NCI-H345 (cell line): ENCODE measurements at places on chromosomes 4 and X.

DNA sequence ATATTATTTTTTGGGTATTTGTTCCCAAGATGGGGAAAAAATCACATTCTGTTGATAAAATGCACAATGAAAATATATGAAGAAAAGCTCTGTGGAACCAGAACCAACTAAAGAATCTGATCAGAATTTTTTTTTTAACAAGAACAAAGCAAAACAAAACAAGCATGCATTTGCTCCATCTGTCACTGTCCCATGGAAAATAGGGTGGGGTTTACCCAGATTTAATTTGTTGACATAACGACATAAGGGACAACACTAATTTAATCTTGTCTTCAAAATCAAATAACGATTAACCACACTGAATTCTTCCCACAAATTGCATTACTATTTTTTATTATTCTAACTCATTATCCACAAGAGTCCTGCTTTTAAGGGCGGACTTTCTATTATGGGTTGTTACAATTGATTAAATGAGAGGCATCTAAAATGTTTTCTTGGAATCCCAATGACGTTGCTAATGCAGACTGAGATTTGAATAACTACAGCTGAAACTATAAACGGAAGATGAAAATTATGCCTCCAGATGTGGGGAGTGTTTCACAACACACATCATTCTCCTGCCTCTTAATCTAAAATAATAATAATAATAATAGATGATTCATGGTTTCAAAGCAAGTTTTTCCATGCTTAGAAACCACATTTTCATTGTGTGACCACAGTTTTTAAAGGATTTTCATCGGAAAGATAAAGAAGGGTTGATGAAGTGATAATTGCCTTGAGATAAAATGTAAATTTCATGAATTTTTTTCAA, 307.0 kb upstream of the CPEB2 start:
- DNase-seq, result no peak

DNA sequence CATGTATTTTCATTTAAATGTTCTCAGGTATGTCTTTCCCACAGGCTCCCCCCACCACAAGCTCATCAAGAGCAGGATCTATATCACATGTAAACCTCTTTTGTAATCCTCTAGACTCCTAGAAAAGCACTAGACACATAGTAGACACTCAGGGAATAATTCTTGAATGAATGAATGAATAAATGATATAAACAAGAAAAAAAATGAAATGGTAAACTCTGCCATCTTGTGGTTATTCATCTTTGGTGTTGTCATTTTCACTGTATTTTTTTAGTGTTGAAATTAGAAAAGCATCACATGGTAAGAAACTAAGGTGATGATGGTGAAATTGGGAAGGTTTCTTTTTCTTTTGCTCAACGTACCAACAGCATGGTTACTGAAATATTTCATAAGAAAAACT, 34.2 kb upstream of the C1GALT1C1 start:
- no peak for DNase-seq

DNA sequence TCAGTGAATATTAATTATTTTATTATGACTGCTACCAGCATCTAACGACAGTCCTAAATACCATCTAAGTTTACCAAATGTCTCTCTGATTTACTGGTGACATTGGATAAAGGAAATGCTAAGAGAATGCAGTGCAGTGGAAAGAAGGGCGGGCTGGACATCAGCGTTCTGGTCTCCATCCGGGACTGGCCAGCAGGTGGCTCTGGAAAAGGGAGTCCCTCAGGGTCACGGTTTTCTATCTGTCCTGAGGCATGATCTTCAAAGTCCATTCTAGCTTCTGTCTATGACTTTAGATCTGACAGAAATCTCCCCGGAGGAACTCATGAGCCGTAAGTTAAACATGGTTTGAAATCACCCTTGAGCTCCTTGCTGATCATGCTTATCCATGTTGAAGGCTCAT, 3.3 kb downstream of the TRIM2 start:
- no peak for DNase-seq

- no peak for DNase-seq
These were observed 263.2 kb downstream of the PDHA2 start for GRCh38 chr4:96103086-96103485.

DNA sequence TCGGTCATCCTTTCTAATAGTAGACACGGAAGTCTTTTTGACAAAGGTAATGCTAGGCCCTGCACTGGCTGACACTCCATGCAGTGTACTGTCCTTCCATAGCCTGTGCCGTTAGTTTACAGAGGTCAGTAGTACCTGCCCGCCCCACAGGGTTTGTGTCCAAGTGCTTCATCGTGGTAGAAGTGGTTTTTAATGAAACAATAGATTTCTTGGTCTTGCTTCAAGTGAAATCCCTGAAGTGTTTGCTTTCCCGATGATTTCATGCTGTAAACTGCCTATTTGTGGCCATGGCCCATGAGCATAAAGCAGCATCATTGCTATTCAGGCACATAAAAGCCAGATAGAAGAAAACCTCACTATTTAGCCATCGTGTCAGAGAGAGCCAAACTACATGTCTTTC, 139.3 kb downstream of the GPR143 start:
- DNase-seq, result peak; percentile 43

GRCh38 chrX:108811891-108812290, 75.5 kb upstream of the IRS4 start:
- no peak for DNase-seq

DNA sequence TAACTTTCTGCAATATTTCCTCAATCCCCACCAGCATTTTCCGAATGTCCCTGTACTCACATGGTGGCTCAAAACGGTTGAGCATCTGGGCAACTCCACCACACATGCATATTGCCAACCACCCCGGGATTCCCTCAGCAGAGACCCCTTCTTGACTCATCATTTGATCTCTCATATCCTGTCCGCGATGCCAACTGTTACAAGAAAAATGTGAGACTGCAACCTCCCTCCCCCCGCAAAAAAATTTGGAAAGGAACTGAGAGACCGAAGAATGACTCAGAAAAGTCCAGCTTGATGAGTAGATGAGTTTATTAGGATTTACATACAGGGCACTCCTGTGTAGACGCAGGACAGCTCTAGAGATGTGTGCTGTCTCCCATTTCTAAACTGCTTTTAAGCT, 561.4 kb downstream of the ZIC3 start:
- no peak for DNase-seq

DNA sequence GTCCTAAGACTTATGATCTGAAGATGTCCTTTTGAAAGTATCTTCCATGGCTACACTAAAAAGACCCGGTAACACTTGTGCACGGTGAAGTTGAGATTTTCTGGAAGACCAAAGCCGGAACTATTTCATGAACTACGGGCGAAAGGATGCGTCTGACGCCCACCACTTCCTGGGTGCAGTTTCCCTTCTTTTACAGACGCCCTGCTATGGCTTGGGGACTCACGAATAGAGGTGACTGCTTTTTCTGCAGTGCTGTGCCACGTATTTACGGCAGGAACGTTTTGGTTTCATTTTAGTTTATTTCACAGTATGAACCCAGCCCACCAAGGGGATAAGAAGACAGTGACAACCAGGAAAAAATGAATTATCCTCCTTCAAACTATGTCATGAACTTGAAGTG, 180.4 kb downstream of the AFAP1 start:
- no peak for DNase-seq

DNA sequence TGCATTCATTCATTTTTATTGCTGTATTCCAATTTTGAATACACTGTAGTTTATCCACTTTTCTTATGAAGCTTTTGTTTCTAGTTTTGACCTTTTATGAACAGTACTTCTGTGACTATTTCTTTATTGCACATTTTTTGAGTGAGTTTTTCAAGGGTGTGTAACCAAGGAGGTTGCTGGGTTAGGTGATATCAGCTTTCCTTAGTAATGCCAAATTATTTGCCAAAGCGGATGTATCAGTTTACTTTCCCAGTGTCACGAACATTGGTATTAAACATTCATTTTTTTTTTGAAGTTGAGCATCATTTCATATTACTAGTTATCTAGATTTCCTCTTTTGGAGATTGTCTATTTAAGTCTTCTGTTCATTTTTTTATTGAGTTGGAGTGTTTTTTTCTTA, 32.9 kb downstream of the STIM2 start:
- DNase-seq, result no peak

DNA sequence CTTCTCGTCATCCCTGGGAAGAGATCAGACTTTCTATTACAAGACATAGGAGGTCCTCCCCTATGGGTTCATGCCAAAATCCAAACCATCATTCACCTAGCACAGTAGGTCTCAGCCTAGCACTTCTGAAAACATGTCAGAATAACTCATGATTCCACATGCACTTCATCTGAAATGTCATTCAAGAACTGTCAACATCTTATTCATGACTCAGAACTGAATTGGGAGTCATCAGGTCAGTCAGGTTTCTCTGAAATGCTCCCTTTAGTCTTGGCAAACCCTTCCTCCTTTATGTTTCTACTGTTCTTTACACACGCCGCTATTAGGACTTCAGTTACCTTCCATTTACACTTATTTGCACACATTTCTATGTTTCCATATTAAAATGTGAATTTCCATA, 67.2 kb downstream of the ANTXR2 start:
- DNase-seq, result no peak

- DNase-seq, result no peak
These were observed 257.4 kb downstream of the CFAP299 start for GRCh38 chr4:80592950-80593349.

DNA sequence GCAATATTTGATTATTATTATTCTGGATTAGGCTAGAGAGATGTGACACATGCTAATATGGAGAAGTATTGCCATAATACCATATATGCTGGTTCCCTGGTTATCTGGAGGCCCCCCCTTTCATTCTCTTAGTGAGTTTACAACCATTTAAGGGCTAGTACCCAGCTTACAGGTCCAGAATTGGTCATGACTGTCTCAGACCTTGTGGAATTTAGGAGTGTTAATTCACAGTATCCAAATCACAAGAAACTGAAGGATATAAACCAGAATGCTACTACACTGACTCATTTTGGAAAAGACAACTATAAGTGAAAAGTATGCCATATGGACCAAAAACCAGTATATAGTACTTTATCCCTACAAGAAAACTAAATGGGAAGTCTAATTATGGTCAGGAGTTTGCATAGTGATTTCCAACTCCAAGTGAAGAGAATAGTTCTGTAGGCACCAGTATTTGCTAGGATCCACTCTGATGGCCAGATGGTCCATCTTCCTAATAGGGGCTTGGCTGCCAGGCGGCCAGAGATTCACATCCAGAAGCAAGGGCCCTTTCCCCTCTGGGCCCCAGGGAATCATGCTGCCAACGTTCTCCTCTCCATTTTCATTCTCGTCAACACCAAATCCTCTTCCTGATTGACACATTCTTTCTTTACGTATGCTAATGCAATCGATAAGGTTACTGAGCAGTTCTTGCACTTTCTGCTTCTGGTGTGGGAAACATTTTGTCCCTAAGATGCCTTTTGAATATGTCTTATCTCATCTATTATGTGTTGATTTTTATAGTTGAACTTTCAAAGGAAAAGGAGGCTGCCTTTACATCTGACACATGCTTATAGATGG, 123.6 kb downstream of the SHROOM3 start:
- DNase-seq, result no peak

DNA sequence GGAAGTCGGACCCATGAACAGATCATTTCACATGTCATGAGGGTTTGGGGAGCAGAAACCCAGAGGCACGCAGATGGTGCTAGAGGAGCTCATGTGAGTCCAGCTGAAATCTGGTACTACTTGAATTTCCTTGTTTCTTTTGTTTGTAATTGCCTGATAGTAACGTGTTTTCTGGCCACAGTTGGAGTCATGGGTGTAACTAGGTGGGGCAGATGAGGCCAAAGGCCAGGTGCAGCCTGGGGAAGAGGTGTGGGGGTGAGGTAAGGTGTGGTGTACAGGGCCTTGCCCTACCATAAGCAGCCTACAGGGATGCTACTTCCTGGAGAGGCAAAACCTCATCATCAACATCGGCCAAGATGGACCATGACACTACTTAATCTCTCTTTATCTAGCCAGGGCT, 271.4 kb downstream of the PTTG2 start:
- no peak for DNase-seq

- no peak for DNase-seq
These were observed 43.1 kb downstream of the GASK1B start for GRCh38 chr4:158129694-158130093.

DNA sequence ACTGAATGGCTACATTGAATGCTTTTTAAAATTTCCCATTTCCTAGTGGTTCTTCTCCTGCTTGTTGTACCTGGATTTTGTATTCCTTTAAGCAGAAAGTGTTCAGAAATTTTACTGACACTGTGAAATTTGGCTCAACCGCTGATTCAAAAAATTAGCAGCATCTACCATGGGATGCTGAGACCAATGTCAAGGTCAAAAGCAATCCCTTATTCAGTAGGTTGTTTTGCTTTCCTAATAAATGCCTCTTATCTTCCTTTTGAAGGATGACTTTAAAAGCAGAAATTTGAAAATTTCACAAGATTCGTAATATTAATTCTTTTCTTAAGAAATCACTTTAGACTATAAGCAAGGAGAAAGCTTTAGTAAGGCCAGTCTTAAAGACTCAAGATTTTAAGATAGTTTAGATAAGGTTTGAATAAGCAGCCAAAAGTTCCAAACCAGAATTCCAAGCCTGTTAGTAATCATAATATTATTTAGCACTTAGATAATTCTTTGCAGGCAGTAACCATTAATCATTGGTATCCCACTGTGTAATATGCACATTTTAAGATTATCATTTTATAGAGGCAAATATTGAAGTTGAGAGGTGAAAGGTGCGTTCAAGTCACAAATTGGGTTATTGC, 508.8 kb downstream of the ANKRD50 start:
- no peak for DNase-seq

DNA sequence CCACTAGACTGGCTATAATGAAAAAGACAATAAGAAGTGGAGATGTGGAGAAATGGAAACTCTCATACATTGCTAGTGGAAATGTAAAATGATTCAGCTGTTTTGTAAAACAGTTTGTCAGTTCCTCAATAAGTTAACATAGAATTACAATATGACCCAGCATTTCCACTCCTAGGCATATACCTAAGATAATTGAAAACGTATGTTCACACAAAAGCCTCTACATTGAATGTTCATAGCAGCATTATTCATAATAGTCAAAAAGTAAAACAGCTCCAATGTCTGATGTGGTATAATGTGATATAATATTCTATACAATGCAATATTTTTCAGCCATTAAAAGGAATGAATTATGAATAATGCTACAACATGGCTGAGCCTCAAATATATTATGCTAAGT, 10.2 kb downstream of the EDA start:
- DNase-seq, result no peak

DNA sequence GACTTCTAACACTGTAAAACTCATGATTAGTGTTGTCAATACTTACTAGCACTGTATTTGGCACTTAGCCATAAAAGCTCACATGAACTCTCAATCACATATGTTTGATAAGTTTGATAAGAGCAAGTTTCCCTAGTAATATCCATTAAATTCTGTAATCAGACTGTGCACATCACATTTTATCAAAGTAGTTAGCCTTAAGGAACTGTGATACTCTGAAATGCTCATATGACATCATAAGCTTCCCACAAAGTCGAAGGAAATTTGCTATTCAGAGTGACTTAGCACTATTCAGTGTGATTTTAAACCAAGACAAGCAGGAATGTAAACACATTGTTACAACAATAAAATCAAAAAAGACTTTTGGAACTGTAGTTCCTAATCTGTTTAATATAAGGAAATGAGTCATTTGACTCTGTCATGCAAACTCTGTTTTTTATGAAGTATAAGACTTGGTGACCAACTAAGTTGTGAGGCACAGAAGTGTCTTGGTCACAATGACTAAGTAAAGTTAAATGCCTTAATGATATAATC, 6.7 kb downstream of the SLC7A11 start:
- no peak for DNase-seq

- no peak for DNase-seq
These were observed 105.6 kb downstream of the ENPP6 start for GRCh38 chr4:184112006-184112550.
